ENCODE measurements at places on chromosomes 13 and 19.

DNA sequence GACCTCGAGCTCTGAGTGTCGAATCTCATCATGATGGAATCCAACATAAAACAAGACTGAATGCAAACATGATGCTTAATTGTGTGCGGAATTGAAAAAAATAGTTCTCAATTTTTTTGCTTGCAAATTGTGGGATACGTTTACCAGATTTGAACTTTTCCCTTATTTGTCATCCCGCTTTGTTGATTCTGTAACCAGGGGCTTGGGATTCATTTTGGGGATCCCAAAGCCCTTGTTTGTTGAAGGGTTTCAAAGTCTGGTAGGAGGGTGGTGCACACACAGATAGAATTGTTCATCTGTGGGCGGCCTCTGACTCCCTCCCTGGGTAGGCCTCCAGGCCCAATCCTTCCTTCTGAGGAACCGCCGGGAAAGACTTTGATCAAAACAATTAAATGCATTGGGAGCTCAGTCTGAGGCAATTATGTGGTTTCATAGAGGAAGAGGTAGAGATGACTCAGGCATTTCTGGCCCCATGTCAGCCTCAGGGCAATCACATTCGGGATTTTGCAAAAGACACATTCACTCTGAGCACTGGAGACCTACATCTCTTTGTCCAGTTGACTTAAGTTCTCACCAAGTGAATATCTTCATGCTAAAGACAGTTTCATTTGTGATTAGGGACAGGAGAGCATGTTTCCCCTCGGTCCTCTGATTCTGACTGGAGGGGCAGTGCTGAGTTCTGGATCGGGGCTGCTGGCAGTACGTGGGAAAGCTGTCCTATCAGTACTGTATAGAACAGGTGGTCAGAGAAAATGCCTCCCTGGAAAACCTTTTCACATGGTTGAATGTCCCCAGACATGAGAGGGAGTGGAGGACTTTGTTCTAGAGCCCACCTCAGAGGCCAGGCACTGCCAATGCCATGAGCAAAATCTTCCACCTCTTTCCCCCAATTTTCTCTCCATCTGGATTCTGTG is 27.8 kb upstream of the IGFL4 start:
- DNase-seq = no peak

DNA sequence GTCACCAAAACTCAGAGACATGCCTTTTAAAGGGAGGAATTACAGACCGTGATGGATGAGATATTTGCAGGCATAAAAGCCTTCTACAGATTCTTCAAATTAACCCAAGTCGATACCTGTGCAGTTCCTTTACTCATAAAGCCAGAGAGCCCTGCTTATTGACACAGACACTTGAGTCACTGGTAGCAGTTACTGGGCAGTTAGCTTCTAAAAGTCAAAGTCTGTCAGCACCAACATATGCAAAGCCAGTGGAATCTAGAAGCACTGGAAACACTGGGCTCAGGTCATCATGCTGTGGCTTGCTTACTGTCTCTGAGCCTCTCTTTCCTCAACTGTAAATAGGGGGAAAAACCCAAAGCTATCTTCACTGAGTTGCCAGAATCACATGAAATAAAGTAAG is 25.7 kb upstream of the LRCH1 start:
- no peak for DNase-seq

DNA sequence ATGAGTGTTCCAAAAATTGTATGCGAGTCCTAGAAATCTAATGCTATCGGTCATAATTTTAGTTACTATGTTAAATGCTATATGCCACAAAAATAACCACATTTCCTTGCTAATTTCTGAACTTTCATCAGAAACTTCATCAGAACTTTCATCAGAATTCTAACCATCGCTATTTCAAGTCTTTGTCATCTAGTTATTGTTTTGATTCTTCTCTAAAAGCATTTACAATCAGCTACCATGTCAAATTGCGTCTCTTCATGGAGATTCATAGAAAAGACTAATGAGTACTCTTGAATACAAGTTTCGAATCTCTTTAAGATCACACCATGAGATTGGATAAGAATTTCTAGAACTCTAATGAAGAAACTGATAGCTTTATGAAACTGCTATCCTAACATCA is 52.7 kb upstream of the TM9SF2 start:
- DNase-seq = no peak

DNA sequence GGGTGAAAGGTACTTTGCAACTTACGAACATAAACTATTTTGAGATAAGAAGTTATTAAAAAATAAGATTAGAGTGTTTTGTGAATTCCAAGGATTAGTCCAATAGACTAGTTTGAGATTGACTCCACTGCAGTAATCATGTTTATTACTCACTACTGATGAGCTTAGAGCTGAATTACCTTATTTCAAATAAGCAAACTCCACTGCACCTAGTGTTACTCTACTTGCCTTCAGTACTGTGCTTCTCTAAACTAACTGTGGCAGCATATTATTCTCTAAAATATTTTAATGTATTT is 111.7 kb downstream of the MIPEP start:
- no peak for DNase-seq

- no peak for DNase-seq
Observed at GRCh38 chr19:29067831-29068230, 145.1 kb downstream of the UQCRFS1 start.

DNA sequence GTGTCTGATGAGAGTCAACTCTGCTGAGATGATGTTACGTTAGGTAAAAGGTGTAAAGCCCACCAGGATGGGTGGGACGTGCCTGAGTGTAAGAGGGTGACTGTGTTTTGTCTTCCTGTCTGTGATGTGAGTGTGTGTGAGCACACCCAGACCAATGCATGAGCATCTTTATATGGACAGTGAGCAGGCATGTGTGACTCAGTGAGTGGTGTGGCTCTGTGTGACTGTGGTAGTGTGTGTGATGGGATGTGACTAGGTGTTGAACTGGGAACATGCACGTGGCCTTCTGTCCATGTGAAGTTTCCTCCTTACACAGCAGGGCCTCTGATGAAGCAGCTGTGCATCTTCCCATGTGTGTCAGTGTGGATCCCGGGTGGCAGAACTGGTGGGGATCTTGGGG is 17.8 kb upstream of the LGALS16 start:
- DNase-seq = no peak

- peak; percentile 32 for DNase-seq
Observed at GRCh38 chr13:49620170-49620621, 8.1 kb upstream of the ARL11 start.

DNA sequence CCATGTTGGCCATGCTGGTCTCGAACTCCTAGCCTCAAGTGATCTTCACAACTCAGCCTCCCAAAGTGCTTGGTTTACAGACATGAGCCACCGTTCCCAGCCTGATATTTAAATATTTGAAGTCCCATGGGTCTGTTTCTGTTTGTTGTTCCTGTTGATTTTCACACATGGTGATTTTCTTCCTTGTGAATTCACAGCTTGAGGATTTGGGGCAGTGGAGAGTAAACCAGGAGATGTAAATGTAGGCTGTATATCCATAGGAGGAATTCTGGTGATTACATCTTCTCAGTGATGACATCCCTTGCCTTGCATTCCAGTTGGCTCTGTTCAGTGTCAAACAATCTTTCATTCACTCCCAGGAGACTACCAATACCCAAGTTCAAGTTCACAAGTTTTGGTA is 471.9 kb downstream of the KCTD12 start:
- DNase-seq = no peak

DNA sequence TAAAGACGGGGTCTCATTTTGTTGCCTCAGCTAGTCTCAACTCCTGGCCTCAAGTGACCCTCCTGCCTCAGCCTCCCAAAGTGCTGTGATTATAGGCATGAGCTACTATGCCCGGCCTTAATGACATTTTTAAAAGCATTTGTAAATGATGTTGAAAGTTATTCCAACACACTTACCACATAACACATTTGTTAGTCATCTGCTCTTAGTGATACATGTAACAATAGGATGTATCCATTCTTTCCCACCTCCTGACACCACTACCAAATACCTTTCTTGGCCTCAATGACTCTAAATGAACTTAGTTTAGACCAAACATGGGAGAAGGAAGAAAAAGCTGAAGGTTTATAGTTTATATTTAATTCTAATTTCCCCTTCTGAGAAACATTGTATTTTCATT is 59.8 kb upstream of the MEDAG start:
- no peak for DNase-seq

GRCh38 chr19:46791944-46792343 is 3.5 kb upstream of the SLC1A5 start:
- no peak for DNase-seq

GRCh38 chr19:17127671-17128070 is 52.1 kb downstream of the MYO9B start:
- DNase-seq = no peak

DNA sequence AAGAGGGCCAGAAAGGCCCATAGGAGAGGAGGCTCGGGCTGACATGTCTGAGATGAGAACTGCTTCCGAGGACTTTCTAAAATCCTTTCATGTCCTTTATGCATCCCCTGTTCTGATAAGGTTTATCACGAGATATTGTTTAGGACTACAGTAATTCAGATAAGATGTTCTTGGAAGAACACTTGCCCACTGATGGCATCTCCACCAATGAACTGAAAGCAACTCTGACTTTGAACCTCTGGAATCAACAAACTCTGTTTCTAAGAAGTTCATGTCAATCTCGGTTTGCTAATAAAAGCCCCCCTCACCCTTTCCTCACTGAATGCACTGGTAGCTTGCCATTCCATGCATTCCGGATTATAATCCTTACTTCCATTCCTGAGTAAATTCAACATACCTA is 90.9 kb downstream of the FGF9 start:
- no peak for DNase-seq

GRCh38 chr13:20414546-20415305 is 110.9 kb downstream of the CRYL1 start:
- DNase-seq = no peak

DNA sequence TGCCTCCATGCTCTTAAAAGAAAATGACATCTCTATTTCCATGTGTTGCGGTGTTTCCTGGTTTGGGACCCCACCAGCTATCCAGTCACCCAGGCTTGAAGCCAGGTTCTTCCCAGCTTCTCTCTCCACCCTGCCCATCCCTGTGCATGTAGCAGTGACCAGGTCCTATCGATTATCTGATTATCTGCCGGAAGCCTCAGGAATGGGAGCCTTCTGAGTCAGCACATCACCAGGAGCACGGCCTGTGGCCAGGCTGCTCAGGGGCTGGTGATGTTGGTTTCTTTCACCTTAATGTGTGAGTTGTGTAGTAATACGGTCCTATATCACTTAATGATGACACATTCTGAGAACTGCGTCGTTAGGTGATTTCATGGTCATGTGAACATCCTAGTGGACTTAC is 33.7 kb downstream of the PPP1R37 start:
- no peak for DNase-seq

DNA sequence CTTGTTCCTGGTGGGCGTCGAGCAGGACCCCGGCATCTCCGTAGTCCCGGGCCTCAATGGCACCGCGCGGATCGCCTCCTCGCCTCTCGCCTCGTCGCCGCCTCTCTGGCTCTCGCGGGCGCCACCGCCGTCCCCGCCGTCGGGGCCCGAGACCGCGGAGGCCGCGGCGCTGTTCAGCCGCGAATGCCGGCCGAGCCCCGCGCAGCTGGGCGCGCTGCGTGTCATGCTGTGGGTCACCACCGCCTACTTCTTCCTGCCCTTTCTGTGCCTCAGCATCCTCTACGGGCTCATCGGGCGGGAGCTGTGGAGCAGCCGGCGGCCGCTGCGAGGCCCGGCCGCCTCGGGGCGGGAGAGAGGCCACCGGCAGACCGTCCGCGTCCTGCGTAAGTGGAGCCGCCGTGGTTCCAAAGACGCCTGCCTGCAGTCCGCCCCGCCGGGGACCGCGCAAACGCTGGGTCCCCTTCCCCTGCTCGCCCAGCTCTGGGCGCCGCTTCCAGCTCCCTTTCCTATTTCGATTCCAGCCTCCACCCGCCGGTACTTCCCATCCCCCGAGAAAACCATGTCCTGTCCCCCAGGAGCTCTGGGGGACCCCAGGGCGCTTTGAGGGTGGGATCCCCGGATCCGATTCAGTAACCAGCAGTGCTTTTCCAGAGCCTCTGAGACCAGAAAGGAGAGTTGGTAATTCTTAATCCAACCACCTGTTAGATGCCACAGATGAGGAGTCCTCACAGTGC is 885 bp downstream of the MLNR start:
- DNase-seq = no peak

- no peak for DNase-seq
Observed at GRCh38 chr13:21663197-21663596, 7.7 kb upstream of the FGF9 start.

GRCh38 chr13:49939321-49939720 is 3.2 kb upstream of the SPRYD7 start:
- DNase-seq = no peak

DNA sequence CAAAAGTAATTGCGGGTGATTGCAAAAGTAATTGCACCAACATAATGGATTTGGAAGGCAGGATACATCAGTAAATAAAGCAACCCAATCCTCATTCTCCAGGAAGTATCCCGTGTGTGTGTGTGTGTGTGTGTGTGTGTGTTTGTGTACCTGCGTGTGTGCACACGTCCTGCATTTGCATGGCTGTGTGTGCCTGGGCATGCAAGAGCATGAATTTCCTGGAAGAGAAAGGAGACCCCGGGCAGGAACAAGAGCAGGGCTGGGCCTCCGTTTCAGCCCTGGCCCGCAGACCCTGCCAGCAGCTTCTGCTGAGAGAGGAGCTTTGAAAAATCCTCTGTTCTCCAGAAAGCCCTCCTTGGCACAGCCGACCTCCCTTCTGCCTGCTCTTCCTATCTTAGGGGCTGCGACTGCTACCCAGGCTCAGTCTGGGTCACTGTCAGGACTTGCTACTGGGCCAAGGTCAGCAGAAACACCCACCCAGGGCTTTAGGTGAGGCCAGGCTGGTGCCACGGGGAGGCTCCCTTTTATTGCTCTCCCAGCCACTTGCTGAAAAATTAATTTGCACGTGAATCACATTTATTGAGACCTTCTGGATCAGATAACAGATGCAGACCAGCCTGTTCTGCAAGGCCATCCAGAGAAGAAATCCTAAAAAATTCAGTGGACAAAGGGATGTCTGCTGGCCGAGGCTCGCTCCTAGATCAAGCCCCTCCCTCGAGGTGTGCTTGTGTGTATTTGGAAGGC is 258.3 kb downstream of the ZNF536 start:
- no peak for DNase-seq

- no peak for DNase-seq
Observed at GRCh38 chr13:82088781-82089180, 1747.9 kb upstream of the SPRY2 start.

DNA sequence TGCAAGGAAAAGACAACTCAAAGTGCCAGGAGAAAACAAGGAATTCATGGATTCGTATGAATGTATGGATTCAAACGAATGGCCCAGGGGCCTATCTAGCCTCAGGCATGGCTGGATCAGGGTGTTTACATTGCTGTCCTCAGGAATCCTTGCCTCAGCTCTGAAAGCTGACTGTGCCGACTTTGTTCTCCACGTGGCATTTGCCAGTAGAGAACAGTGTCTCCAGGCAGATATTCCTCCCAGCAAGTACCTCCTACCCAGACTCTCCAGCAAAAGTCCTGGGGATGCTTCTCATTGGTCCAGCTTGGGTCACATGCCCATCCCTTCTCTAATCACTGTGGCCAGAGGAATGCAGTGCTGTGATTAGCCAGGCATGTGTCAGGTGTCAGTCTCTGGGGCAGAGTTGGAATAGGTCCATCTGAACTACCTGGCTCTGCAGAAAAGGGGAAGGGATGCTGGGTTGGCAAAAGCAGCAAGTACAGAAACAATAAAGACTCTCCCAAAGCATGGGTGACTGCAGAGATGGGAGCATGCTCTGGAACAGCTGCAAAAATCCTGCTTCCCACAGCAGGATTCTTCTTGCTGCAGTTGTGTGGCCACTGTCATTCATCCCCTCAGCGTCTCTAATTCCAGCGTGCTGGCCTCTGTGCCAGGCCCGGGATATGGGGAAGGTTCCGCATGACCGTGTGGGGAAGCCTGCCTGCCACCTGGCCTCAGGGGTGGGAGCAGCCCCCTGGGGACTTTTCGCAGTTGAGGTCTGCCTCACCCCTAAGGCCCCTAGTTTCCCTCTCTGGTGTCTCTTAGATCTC is 30.0 kb downstream of the CCNE1 start:
- no peak for DNase-seq
